ENCODE measurements at places on chromosomes 7 and 10.

GRCh38 chr7:135342887-135343286 is 109.2 kb downstream of the STRA8 start:
- no peak for DNase-seq

GRCh38 chr10:117217196-117217761 is 20.0 kb downstream of the KCNK18 start:
- DNase-seq: no peak

GRCh38 chr7:91922857-91923256 is 17.8 kb upstream of the AKAP9 start:
- DNase-seq: no peak

DNA sequence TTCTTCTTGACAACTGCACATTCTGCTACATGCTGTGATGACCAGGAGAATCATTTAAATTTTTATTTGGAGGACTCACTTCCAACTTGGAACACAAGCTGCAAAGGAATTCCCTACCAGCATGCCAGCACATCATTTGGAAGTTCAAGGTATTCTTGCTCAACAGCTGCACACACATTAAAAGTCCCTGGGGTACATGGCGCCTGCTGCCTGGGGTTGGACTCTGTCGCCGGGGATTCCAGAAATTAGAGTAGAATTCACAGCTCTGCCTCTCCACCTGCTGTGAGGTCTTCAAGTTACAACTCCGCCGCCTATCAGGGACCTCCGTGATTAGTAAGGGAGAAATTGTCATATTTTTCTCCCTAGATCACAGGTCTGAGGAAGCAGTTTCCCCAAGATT is 1.1 kb downstream of the ZNF32 start:
- no peak for DNase-seq

DNA sequence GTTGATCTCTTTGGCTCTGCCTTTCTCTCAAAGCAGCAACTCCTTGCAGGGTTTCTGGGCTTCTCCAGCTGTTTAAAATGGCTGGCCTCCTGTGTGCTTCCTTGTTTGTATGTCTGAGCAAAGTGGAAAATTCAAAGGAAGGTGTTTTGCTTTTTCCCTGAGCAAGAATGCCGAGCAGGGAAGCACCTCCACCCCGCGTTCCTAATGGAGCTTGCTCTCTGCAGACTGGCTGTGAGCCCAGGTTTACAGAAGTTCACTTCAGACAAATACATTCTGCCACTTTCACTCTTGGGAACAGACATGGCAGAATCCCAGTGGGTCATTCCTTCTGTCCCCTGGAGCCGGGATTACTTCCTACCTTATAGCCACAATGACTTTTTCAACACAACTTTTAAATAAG is 181.8 kb upstream of the AGK start:
- no peak for DNase-seq

DNA sequence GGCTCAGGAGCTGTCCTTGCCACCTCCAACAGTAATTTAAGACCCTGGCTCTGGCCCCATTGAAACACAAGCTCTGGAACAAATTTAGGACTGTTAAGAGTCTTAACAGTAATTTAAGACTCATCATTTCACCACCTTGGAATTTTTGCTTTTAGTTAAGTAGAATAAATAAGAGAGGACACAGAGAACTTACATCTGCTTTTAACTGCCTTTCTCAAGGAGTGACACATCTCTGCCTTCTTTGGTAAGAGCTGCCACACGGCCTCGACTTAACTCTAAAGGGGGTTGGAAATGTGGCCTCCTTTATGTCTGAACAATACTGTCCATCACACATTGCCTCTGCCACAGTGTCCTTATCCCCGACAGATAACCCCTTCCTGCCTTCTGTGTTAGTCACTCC is 77.9 kb downstream of the HERPUD2 start:
- no peak for DNase-seq

- DNase-seq: no peak
Observed at GRCh38 chr7:114472896-114473512, 58.4 kb downstream of the FOXP2 start.

GRCh38 chr7:143295870-143296269 is 7.7 kb downstream of the CASP2 start:
- DNase-seq: no peak

- no peak for DNase-seq
Observed at GRCh38 chr7:44087911-44088838, 5.8 kb upstream of the POLM start.

- DNase-seq: no peak
Observed at GRCh38 chr10:132383751-132384196, 13.2 kb upstream of the PWWP2B start.

DNA sequence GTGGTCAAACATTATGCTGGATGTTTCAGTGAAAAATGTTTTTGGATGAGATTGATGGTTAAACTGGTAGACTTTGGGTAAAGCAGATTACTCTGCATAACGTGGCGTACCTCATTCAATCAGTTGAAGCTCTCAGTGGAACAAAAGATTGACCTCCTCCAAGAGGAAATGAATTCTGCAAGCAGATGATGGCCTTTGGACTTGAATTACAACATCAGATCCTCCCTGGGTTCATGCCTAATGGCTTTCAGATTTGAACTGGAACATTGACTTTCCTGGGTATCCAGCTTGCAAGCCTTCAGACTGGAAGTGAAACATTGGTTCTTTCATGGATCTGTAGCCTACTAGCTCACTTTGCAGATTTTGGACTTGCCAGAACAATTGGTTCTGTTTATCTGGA is 169.3 kb upstream of the MALRD1 start:
- peak; percentile 76 for DNase-seq

DNA sequence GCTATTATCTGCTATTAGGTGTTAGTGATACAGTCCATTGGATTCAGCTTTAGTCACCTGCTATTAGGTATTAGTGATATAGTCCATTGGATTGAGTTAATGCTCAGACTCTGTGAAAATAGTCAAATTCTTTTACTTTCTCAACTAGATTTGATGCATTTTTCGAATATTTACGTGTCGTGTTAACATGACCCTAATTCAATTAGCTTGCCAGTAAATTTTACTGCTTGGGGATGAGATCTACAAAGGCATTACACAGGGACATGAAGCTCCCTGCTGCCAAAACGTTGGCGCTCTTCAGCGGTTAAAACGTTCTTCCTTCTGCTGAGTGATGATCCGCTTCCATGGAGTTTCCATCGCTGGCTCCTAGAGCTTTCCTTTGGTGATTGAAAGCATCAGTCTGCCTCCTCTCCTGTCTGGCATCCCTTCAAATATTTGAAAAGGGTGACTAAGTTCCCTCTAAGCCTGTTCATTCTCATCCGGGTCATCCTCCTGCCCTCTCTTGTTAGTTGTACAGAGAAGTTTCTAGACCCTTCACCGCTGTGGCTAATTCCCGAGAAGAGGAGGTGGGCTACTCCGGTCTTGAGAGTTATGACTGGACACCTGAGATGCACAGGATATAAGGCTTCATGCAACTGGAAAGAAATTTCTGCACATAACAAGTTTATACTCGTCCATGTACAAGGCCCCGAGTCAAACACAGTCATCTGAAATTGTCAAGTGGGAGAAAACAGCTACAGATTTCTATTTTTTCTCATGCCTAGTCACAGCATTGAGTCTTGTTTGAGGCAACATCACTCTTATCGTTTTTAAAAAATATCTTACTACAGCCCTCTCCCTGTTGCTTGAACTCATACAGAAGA is 254.0 kb downstream of the KLF6 start:
- no peak for DNase-seq

GRCh38 chr7:1889556-1890181 is 219.6 kb downstream of the ELFN1 start:
- no peak for DNase-seq

GRCh38 chr10:124447751-124448466 is 1.9 kb downstream of the NKX1-2 start:
- DNase-seq: peak; percentile 78

- DNase-seq: peak; percentile 62
Observed at GRCh38 chr10:30231071-30231652, 117.9 kb downstream of the MTPAP start.

DNA sequence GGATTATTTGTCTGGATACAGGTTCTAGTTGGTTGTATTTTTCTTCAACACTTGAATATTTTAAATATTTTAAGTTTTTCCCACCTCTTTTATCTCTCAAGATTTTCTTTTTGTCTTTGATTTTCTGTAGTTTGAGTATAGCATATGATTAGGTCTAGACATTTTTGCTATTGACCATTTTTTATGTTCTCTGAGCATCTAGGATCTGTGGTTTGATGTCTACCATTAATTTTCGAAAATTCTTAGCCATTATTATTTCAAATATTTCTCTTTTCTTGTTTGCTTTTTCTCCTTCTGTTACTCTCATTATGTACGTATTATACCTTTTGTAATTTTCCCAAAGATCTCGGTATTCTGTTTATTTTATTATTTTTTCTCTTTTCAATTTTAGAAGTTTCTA is 219.1 kb downstream of the ITGB1 start:
- DNase-seq: no peak

DNA sequence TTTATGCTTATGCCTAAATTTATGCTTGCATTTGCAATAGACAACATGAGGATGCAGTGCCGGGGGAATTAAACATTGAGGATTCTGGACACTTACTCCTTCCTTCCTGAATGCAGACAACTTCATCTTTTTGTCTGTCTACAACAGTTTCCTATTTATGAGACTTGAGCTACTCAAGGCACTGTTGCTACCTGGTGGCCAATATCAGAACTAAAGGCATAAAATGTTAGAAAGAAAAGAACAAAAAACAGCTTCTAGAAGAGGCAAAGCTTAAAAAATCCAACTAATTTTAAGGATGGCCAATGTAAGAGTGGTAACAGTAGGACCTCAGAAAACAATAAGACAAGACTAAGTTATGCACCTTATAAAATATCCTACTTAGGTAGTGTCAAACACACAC is 144.5 kb upstream of the PTN start:
- no peak for DNase-seq

GRCh38 chr7:963236-964078 is 9.0 kb upstream of the ADAP1 start:
- peak; percentile 26 for DNase-seq

DNA sequence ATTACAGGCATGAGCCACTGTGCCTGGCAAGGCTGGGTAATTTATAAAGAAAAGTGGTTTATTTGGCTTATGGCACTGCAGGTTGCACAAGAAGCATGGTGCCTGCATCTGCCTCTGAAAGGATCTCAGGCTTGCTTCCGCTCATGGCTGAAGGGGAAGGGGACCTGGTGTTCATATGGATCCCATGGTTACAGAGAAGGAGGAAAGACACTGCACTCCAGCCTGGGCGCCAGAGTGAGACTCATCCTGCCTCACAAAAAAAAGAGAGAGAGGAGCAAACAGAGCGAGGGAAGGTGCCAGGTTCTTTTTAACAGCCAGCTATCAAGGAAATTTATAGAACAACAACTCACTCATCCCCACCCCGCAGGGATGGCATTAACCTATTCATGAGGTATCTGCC is 36.2 kb downstream of the HIP1 start:
- DNase-seq: no peak

DNA sequence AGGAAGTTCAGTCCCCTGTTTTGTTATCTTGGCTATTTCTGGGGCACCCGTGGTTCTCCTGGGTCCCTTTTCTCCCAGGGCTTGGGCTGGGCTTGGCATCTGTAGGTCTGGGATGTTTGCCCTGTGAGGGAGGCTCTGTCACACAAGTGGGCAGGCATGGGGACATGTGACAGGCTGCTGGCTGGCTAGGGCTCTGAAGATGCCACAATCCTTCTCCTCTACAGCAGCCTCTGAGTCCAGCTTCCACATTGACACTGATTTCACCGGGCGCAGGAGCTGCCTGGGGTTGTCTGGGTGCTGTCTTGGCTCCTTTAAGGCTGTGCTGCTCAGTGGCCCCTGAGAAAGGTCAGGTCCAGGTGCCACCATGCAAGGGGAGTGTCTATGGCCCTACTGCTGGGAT is 37.4 kb upstream of the ZNF716 start:
- no peak for DNase-seq

DNA sequence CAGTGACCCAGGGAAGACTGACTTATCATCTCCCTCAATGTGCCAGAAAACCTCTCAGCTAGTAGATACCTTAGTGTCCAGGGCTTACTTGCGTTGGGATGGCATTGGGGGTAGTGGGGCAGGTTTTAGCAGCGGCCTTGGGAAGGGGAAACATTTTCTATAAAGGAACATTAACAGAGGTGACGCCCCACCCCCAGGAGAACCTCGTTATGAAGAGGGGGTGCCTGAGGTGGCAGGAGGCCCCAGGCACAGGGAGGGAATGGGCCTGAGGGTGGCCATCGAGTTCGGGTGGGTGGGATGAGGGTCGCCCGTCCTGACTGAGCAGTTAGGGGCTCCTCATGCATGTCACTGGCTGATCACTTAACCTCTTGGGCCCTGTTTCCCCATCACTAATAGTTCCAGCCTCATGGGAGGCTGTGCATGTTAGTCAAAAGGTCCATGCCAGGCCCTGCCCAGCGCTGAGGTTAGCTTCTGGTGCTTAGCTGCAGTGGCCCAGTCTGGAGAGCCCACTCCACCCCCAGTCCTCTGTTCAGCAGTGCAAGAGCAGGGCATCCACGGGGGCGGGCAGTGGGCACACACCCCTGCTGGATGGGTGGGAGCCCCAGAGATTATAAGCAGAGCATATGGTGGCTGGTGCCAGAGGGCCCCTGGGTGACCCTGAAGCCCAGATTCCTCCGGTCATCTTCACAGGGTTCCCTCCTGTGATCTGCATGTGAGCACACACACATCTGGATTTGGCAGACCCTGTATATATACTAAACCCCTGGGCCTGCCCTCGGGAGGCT is 27.0 kb downstream of the UNC5B start:
- DNase-seq: no peak

DNA sequence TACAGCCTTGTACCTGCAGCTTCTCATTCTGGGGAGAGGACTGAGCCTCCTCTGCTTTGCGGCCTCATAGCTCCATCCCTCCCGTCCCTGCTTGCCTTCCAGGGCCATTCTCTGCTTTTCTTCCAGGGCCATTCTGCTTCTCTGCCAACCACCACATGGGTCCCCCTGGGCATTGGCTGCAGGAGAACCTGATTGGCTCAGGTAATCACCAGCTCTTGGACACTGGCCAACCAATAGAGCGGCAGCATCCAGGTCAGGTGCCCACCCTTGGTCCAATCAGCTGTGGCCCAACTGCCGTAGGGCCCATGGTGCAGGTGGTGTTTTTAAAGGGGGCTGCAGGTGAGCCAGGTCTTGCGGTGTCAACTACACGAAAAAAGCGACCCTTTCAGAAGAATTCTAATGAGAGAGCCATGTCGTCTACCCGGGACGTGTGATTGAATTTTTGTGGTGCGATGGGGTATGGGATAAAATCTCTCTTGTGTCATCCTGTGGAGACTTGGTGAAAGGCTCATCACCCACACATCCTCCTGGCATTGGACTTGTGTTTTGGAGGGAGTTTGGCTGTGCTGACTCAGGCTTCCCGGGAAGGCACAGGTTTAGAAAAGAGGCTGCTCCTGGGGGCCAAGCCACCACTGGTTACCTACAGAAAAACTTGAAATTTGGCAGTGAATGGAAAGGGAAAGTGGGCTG is 46.0 kb upstream of the PODXL start:
- DNase-seq: no peak

DNA sequence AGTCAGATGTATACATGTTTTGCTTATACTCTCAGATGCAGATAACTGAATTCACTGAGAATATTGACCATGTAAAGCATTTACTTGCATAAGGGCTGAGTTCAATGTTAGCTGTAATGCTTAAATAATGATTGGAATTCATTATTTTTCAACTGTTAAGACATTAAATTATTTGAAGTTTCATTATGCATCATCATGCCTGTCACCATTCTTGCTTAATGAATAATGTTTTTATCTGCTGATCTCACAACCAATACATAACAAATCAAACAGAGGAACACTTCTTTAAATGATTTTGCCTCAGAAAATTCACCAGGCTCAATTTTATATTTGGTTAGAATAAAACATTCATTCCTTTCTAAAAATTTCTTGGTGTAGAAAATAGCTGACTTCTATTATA is 233.4 kb downstream of the GPR37 start:
- no peak for DNase-seq
